ENCODE measurements at places on chromosomes 5 and 9. TPM values are rescaled to one million over a fixed set of nuclear protein-coding genes. Genes with fewer than 3 reads are reported as not detected.

MRPL36 gene
- 120 TPM for total RNA-seq

TAF11L5 gene
- total RNA-seq = not detected

C9 gene
- total RNA-seq = not detected

ZER1 gene
- 16.6 TPM for total RNA-seq

CDH9 gene
- total RNA-seq = not detected

GAS1 gene
- total RNA-seq = 0.14 TPM

CYSRT1 gene
- 2.7 TPM for total RNA-seq

ZNF462 gene
- 4.3 TPM for total RNA-seq
